ENCODE measurements at places on chromosomes 7 and 10. TPM values are rescaled to one million over a fixed set of nuclear protein-coding genes. Genes with fewer than 3 reads are reported as not detected.

DNA sequence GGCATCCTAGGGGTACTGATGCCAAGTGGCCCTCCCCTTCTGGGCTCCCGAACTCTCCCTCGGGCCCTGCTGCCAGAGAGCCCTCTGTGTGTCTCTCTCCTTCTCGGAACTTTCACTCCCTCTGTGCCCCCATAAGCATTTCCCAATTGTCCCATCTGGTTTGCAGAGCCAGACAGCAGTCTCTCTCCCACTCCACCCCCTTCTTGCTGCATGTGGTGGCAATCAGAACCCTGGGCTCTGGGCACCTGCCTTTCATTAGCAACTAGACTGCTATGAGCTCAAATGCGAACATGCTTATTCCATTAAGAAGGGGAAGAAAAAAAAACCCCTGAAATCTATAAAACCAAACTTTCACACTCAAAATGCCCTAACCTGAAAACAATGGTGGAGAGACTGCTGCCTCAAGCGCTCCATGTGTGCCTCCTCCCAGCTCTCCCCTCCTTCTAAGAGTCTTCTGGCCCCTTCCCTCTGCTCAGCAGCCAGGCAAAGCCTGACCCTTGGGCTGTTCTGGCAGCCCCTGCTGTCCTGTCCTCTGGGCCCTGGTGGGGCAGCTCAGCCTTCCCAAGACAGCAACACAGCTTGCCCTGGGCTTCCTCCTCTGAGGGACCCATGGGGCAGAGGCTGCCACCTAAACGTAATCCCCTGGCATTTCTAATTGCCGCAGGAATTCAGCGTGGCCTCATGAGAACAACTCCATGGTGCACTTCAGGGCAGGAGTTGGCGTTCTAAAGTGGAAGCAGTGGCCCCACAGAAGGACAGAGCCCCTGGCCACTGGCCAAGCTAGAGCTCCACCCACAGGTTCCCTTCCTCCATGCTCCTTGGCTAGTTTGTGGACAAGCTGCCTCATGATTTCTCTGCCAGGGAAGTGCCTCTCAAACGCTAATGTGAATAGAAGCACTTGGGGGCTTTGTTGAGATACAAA lies 415.4 kb downstream of the PLXNA4 start:
- H3K4me3 ChIP-seq: no peak overlapping the region
- no peak for DNase-seq
- peaks cover 31% of the 10 kb centered on the region for H3K4me1 ChIP-seq
- no peaks in the 10 kb centered on the region for H3K27me3 ChIP-seq
- peaks cover 14% of the 10 kb centered on the region for H3K36me3 ChIP-seq

DNA sequence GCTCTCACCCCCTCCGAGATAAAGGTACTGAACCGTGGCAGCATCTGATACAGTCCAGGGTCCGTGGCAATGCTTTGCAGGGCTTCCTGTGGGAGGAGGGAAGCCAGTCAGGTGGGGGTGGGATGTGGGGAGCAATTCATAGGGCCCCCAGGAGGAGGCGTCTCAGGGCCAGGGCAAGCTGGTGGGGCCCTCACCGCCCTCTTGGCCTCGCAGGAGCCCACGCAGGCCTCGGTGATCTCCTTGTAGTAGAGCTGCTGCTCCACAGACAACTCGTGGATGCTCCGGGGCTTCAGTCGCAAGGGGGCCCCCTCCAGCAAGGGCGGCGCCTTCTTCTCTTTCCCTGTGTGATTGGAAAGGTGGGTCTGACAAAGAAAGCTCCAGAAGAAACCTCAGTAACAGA lies 7.2 kb downstream of the TAF6 start:
- H3K4me3 ChIP-seq: no peak overlapping the region
- no peaks in the 10 kb centered on the region for H3K27me3 ChIP-seq
- H3K4me1 ChIP-seq: no peaks in the 10 kb centered on the region
- H3K27ac ChIP-seq: no peak overlapping the region
- H3K36me3 ChIP-seq: peaks cover 53% of the 10 kb centered on the region
- no peak for DNase-seq

GRCh38 chr7:19051767-19052375 lies 65.6 kb downstream of the TWIST1 start:
- H3K27ac ChIP-seq: no peak overlapping the region
- H3K36me3 ChIP-seq: no peaks in the 10 kb centered on the region
- no peak overlapping the region for H3K4me3 ChIP-seq
- no peaks in the 10 kb centered on the region for H3K4me1 ChIP-seq
- no peak for DNase-seq

DNA sequence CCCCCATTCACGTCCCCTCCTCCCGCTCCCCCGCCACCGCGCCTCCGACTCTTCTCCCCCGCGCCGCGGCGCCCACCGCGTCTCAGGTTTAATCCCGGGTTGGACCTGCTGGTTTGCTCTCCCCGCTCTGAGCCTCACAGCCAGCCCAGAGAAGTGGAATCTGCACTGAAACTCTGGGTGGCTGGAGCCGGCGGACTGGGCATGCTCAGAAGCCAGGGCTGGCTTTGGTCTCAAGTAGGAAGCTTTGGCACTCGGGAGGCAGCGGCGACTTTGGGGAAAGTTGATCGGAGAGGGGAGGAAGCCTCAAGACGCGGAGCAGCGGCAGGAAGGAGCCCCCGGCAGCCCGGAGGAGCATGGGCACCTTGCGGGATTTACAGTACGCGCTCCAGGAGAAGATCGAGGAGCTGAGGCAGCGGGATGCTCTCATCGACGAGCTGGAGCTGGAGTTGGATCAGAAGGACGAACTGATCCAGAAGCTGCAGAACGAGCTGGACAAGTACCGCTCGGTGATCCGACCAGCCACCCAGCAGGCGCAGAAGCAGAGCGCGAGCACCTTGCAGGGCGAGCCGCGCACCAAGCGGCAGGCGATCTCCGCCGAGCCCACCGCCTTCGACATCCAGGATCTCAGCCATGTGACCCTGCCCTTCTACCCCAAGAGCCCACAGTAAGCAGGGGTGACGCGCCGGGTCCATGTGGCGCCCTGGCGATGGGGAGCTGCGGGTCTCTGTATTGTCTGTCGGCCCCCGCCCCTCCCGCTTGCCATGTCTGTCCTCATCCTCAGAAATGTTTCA lies at the start of gene PRKG1:
Gene PRKG1 (plus strand): TSS at position 250 of the 791 bp plus-strand sequence.
- peaks cover 19% of the 10 kb centered on the region for H3K4me1 ChIP-seq
- no peaks in the 10 kb centered on the region for H3K27me3 ChIP-seq
- H3K27ac ChIP-seq: peak within 1 kb of the TSS; percentile 91
- peak within 1 kb of the TSS; percentile 80 for H3K4me3 ChIP-seq
- peak; percentile 54 for DNase-seq

DNA sequence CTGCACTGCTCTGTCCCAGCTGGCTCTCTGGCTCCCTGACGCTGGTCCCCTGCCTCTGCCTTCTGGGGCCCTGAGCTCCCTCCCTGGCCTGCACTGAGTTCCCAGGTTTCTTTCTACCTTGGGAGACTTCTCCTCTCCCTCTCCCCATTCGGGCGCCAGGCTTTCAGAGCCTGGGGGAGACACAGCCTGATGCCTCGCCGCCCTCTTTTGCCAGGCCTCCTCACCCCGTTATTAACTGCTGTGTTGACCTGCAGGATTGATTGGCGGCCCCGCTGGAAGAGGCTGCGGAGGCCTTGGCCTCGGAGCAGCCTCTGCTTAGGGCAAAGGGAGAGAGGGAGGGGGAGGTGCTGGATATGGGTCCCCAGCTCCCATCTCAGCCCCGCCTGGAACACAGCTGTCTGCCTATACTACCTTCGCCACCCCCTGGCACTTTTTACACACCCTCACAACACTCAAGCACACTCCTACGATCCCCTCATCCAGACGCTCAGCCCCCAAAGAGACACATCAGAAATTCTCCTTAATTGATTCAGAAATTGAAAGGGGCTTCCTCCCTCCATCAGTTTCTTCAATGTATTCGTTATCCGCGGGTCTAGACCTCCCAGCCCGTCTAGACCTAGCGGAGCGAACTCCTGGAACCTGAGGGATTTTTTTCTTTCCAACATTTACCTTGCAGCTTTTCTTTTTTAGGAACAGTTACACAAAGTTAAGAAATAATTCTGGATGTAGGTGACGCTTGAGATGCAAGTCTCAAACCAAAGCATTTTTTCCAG lies 7.1 kb upstream of the PAX2 start:
- no peak overlapping the region for H3K27ac ChIP-seq
- no peak for DNase-seq
- peaks cover 12% of the 10 kb centered on the region for H3K4me1 ChIP-seq
- peaks cover 62% of the 10 kb centered on the region for H3K27me3 ChIP-seq
- no peaks in the 10 kb centered on the region for H3K36me3 ChIP-seq

DNA sequence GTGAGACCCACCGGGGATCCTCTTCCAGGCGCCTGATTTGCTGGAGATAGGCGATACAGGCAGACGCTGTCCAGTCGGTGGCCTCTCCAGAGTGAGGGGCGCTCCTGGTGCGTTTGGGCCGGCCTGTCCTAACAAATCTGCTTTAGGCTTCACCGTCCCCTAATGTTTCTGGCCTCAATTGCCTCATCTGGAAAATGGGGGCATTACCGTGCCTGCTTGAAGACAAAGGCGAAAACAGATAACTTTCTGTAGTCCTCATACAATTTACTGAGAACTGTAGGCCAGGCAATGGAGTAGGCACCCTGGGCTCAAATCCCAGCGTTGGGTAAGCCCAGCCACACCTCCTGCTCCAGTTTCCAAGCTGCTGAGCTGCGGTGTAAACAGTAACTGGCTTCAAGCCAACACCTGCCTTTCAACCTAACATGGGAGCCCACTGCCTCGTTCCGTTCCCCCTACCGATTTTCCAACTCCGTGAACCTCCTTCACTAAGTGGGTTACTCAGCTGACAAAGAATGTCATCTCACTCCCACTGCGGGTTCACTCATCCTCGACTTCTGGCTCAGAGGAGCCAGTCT lies 589 bp upstream of the ZFAND4 start:
- no peaks in the 10 kb centered on the region for H3K36me3 ChIP-seq
- H3K27ac ChIP-seq: peak overlapping the region; percentile 88
- H3K27me3 ChIP-seq: no peaks in the 10 kb centered on the region
- DNase-seq: no peak

DNA sequence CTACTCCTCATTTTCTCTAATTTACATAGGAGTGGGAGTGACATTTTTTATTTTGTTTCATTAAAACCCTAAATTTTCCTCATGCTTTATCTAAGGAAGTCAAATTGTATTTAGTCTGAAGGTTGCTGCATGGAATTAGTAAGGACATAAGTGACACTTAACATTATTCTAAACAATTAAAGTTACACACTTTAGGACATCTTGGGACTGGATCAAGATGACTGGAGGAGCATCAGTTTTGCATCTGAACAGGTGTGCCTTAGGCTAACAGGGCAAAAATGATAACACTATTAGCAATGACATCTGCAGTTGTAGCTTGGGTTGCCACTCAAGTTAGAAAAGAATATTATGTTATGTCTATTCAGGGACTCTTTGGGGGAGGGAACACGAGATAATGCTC lies 199.4 kb downstream of the HDAC9 start:
- no peak overlapping the region for H3K4me3 ChIP-seq
- no peaks in the 10 kb centered on the region for H3K27me3 ChIP-seq
- H3K4me1 ChIP-seq: peaks cover 6% of the 10 kb centered on the region
- DNase-seq: no peak
- H3K27ac ChIP-seq: no peak overlapping the region

- H3K4me1 ChIP-seq: no peaks in the 10 kb centered on the region
- no peak overlapping the region for H3K4me3 ChIP-seq
- no peaks in the 10 kb centered on the region for H3K27me3 ChIP-seq
- H3K36me3 ChIP-seq: no peaks in the 10 kb centered on the region
- H3K27ac ChIP-seq: no peak overlapping the region
These were observed 34.1 kb downstream of the LHPP start for GRCh38 chr10:124495725-124496124.

- no peak overlapping the region for H3K27ac ChIP-seq
- H3K4me1 ChIP-seq: peaks cover 25% of the 10 kb centered on the region
- no peak overlapping the region for H3K4me3 ChIP-seq
- no peaks in the 10 kb centered on the region for H3K36me3 ChIP-seq
- no peak for DNase-seq
- H3K27me3 ChIP-seq: no peaks in the 10 kb centered on the region
These were observed 147.1 kb downstream of the LRRC4 start for GRCh38 chr7:127884066-127884559.

- peaks cover 27% of the 10 kb centered on the region for H3K4me1 ChIP-seq
- no peaks in the 10 kb centered on the region for H3K27me3 ChIP-seq
- no peak overlapping the region for H3K27ac ChIP-seq
- peaks cover 7% of the 10 kb centered on the region for H3K36me3 ChIP-seq
- no peak overlapping the region for H3K4me3 ChIP-seq
These were observed 161.4 kb downstream of the PIP4K2A start for GRCh38 chr10:22552888-22553378.

DNA sequence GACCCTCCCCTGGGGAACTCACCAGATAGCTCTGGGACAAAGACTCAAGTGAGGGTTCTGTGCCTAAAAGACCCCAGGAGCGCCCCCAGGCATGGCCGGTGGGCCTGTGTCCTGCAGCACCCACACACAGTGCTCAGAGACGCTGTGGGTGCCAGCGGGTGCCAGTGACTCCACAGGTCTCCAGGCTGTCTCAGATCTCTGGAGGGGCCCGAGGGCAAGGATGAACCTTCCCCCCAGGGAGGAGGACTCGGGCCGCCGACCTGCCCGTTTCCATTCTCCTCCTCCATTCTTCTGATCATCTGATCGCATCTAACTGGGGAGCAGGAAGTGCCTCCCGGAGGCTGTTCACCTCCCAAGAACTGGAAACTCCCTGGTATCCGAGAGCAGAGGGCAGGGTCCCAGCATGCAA lies 980 bp downstream of the ADAM8 start:
- H3K27me3 ChIP-seq: no peaks in the 10 kb centered on the region
- peaks cover 10% of the 10 kb centered on the region for H3K36me3 ChIP-seq
- peak overlapping the region; percentile 58 for H3K4me3 ChIP-seq
- DNase-seq: no peak
- no peak overlapping the region for H3K27ac ChIP-seq

- no peak overlapping the region for H3K27ac ChIP-seq
- peaks cover 19% of the 10 kb centered on the region for H3K4me1 ChIP-seq
- H3K4me3 ChIP-seq: no peak overlapping the region
These were observed 103.7 kb downstream of the HIP1 start for GRCh38 chr7:75635036-75635435.

The NODAL gene
- total RNA-seq: not detected

The ADAM8 gene
- total RNA-seq: 7.2 TPM

The CDK1 gene
- total RNA-seq: 2.0 TPM

The PHYHIPL gene
- not detected for total RNA-seq
